ENCODE measurements at places on chromosomes 13 and 19.

- DNase-seq = no peak
These were observed 195.0 kb upstream of the SLITRK1 start for GRCh38 chr13:84077271-84077670.

DNA sequence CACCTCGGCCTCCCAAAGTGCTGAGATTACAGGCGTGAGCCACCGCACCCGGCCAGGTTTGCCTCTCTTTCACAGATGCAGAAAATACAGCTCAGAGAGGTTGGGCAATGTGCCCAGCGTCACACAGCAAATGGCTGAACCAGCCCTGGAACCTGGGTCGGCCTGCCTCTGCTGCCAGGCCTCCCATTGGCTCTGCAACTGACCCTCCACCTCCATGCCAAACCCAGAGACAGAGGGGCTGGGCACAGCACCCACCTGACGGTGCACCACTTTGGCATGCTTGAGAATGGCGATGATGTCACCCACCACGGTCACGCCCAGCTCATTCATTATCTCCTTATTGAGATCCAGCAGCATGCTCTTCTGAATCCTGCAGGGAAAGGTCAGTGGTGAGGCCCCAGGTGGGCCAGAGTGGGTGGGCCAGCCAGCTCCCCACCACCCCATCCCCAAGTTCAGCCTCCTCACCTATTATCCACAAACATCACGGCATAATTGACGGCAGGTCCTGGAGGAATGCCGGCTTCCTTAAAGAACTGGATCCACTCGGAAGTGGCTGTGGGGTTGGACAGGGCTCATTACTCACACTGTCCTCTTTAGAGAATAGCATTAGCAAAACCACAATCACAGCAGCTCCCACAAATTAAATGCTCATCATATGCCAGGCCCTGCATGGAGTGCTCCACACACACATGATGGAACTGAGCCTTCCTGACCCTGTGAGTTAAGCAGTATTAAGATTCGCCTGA is 12.2 kb downstream of the C19orf47 start:
- no peak for DNase-seq

DNA sequence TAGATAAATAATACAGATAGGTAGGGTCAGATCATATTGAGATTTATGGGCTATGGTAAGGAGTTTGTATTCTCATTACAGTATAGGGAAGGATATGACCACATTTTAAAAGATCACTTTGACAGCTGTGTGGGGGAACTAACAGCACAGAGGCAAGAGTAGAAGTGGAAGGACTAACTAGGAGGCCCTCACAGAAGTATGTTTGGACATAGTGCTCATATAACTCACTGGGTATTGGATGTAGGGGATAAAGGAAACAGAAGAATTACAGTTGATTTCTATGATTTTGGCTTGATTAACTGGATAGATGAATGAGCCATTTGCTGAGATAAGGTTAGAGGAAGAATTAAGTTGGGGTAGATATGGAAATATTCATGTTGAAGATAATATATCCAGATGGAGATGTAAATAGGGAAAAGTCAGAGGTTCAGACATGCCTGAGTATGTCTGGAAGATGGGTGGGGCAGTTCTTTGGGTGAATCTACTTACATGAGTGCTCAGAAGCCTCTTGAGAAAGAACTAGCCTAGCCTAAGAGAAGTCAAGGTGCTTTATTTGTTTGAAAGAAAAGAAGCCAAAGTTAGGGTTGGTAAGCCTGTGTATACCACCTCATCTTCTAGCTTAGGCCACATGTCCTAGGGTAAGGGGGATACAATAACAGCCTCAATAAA is 133.4 kb downstream of the NDFIP2 start:
- DNase-seq = no peak

DNA sequence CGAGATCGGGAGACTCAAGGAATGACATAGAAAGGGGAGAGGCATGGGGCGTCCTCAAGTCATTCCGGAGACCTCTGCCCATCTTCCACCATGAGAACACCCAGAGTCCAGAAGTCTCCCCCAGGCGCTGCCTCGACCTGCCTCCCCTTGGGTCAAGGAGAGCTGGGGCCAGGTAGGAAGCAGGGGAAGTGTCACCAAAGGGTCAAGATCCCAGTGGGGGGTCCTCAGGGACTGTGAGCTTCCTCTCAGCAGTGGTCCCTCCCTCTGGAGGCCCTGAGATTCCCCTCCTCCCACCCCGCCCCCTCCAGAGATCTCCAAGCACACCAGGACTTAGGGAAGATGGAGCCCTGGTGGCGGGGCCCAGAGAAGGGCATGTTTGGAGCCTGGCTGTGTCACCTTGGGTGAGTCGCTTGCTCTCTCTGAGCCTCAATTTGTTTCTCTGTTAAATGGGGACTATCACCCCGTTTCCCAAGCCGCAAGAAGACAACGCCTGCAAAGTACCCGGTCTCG is 919 bp downstream of the DACT3 start:
- no peak for DNase-seq

DNA sequence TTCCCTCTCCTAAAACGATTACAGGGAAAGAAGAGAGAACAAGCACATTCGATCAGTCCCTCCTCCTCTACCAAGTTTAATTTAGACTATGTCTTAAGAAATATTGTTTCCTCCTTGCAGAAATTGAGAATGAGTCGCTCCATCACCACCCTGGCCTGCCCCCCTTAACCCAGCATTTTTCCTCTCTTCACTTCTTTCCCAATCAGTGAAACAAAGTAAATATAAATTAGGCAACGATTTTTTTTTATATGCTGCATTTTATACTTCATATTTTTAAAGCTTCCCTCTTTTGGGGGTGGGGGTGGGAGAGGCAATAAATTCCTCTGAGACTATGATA is 300.0 kb downstream of the SPRY2 start:
- DNase-seq = no peak

GRCh38 chr19:10685210-10685609 is 16.0 kb upstream of the QTRT1 start:
- DNase-seq = no peak

DNA sequence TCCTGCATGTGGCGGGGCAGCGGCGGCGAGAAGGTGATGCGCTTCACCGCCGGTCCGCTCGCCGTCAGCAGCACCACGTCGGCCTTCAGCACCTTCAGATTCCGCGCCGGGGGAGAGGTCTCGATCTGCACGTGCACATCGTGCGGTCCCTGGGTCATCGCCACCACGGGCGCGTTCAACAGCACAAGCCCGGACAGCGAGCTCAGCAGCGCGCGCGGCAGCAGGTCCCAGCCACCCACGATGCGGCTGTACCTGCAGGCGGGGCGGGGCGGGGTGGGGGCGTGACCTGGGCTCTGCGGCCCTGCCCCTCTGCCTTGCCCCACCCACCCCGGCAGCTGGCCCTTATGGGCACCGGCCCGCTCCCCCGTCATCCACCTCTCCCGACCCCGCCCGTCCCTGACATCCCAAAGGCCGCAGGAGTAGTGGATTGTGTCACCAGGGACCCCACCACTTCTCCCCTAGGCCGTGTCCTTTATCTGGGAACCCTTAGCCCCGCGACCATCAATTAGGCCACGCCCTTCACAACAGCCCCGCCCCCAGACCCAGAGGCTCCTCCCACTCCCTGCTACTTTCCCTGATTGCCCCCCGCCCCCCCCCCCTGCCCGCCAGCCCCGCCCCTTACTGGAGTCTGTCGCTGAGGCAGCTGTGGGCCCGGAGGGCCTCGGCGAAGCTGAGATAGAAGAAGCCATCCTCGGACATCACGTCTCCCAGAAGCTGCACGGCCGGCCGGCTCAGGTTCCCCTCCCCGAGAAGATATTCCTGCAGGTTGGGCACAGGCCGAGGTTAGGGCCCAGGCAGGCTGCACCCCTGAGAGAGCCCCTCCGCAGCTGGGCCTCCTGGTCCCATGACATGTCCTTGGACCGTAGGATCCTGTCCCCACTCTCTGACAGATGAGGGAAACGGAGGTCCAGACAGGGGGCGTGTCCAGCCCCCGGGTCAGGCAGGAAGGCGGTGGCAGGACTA is 6.1 kb downstream of the IL4I1 start:
- DNase-seq = peak; percentile 41

DNA sequence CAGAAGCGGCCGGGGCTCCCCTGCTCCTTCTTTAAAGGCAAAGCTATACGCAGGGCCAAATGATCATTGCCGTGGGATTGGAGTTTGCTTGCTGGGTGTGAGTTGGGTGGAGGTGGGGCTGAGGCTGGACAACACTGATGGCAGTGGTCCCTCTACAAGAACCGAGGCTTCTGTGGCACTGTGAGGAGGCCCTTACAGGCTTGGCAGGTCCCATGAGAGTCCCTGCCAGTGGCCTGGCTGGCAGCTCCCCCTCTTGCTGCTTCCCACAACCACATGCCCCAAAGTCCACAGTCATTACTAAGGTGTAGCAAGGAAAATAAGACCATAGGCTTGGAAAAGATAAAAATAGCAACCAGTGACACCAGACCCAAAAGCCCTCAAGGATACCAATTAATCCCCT is 98.4 kb downstream of the ANKRD10 start:
- no peak for DNase-seq

- no peak for DNase-seq
These were observed 530.9 kb downstream of the MYO16 start for GRCh38 chr13:109160357-109160756.

DNA sequence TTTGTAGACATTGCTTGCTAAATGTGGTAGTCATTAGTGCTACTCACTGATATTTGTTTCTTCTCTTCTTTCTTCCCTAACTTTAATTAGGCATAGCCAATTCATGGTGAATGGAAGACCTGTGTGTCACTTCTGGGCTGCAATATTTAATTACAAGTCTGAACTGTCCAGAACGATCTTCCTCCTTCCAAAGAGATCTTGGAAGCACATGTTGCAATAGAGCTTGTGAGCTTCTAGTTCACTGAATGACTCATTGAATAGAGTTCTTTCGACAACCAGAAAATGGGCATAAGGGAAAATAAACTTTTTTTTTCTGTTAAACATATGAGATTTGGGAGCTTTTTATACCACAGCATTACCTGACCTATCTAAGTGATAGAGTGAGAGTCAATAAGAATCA is 1264.6 kb downstream of the PCDH9 start:
- DNase-seq = no peak

- DNase-seq = no peak
These were observed 245.6 kb downstream of the DACH1 start for GRCh38 chr13:71621174-71622124.

- DNase-seq = no peak
These were observed 8.3 kb upstream of the SYCN start for GRCh38 chr19:39212375-39212742.

DNA sequence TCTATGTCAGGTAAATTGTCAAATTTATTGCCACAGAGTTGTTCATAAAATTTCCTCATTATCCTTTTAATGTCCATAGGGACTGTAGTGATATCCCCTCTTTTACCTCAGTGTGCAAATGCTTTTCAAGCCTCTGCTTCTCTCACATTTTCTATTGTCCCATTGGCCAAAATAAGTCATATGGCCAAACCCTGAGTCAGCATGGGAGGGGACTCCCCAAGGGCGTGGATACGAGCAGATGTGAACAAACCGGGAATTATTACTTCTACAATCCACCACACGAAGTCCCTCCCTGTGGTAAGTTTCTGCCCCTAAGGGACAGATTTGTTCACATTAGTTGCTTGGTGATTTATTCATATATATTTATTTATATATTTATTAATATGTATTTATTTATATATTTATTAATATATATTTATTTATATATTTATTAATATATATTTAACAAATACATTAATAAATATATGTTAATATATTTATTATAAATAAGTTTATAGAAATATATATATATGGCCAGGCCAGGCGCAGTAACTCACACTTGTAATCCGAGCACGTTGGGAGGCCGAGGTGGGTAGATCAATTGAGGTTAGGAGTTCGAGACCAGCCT is 20.1 kb upstream of the CAMSAP3 start:
- DNase-seq = no peak

- DNase-seq = no peak
These were observed 34.0 kb downstream of the GPC6 start for GRCh38 chr13:93260591-93260990.

DNA sequence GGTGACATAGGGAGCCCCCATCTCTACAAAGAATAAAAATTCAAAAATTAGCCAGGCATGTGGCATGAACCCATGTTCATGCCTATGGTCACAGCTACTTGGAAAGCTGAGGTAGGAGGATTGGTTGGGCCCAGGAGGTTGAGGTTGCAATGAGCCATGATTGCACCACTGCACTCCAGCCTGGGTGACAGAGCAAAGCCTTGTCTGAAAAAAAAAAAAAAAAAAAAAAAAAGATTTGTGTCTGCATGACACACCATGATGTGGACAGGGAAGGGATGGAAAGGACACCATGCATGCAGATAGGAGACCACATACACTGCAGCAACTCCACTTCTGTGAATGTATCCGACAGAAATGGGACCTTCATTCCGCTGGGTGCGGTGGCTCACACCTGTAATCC is 34.0 kb upstream of the HOMER3 start:
- DNase-seq = no peak

- DNase-seq = no peak
These were observed 7.1 kb upstream of the HSH2D start for GRCh38 chr19:16136185-16136999.

DNA sequence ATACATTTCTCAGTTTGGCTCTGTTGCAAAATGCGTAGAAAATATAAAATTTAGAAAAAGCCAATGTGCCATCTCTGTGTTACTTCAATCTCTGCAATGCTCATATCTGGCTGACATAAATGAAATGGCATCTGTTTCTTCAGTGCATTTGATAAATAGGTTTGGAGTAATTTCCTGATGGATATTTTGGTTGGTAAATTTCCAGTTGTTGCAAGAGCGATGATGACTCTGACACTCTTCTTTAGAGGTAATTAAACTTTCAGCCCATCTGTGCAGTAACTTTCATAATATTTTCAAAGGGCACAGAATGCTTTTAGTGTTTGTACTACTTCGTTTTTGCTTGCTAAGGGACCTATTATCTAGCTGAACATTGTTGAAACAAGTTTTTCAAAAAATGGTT is 1286.4 kb downstream of the PCDH9 start:
- no peak for DNase-seq

DNA sequence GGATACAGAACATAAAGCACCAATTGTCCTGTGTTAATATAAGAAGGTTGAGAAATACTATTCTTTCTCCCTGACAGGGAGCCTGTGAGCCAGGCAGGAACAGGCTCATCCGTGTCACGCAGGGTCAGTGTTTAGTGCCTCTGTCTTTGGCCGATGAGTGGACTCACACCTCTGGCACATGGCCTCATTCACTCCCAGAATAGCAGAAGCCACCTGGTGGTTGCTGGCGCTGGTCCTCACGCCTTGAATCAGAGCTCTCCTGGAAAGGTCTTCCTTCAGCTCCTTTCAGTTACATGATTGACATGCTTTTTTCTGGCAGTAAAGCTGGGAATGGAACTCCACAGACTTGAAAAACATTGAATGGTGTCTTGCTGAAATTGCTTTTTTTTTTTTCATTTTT is 28.1 kb upstream of the SIAH3 start:
- peak; percentile 27 for DNase-seq

- DNase-seq = peak; percentile 4
These were observed 11.3 kb downstream of the GTPBP3 start for GRCh38 chr19:17348700-17349099.

- DNase-seq = no peak
These were observed 308.5 kb upstream of the TMTC4 start for GRCh38 chr13:100983111-100983510.

- no peak for DNase-seq
These were observed 34.1 kb downstream of the F2RL3 start for GRCh38 chr19:16922949-16923348.

GRCh38 chr13:28753946-28754345 is 35.2 kb upstream of the SLC46A3 start:
- DNase-seq = no peak

GRCh38 chr13:110683203-110683883 is 22.6 kb downstream of the CARS2 start:
- peak; percentile 2 for DNase-seq

Data from LoVo (cell line).